ENCODE measurements at places on chromosomes 2 and 18.

DNA sequence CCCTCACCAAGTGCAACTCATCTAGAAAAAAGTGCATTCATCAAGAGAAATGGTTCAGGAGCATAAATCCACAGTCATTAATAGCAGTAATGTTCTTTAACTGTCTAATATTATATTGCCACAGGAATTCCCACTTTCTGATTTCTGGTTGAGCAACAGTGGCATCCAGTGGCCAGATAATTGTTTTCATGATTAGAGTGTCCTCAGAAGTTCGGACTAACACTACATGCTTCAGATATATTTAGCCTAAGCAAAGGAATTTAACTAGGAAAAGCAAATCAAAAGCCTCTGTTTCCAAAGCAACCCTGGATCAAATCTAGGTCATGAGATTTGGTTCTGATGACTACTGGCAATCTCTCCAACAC lies 9.8 kb upstream of the ERBB4 start:
- DNase-seq = no peak

DNA sequence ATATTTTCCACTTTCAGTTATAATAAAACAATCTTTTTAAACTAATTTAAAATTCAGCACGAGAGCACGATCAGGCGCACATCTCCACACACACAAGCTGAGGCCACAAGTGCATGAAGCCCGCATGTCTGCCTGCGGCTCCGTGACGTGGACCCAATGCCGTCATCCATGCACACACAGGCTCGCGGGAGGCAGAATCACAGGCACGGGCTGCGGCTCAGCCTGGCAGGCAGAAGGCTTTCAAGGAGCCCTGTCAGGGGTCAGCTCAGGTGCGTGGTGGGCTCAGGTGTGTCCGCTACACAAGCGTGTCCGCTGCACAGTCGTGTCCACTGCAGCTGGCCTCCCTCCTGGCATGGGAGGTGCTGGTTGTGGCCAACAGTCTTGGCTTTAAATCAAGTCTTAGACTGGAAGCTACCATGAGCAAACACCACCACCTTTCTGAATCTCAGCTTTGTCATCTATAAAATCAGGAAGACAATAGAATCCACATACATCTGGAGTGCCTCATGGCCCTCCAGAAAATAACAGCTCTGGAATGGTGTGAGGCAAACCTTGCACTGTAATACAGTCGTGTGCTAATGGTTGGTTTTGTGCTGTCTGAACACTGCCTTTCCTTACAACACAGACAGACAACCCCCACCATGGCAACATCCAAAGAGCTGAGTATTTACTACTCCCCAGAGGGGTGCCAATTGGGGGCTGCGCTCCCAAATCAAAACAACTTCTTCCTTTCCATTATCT lies 210.1 kb downstream of the NDUFA10 start:
- no peak for DNase-seq

DNA sequence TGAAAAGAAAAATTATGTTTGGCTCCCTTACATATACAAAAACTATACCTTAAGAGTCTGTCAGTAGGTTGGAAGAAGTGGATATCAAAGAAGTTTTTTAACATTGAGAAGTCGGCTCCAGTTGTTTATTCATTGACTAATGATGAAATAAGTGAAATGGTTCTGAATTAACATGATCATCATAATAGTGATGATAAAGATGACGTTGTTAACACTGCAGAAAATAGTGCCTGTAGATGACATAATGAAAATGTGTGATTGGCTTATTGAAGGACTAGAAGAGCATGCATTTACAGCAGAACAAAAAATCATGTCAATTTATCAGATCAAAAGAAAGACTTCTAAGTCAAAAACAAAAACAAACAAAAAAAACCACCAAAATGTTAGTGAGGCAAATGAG lies 1125.4 kb upstream of the NXPH2 start:
- no peak for DNase-seq

GRCh38 chr2:160906878-160907277 lies 253.3 kb upstream of the TANK start:
- DNase-seq = no peak

- DNase-seq = no peak
These were observed 99.1 kb downstream of the TACR1 start for GRCh38 chr2:75100011-75100800.

- no peak for DNase-seq
These were observed 47.0 kb upstream of the MSH6 start for GRCh38 chr2:47735912-47736311.

- DNase-seq = peak; percentile 14
These were observed 52.4 kb downstream of the STK39 start for GRCh38 chr2:168194784-168195522.

- DNase-seq = no peak
These were observed 18.7 kb upstream of the CCBE1 start for GRCh38 chr18:59715966-59716369.

DNA sequence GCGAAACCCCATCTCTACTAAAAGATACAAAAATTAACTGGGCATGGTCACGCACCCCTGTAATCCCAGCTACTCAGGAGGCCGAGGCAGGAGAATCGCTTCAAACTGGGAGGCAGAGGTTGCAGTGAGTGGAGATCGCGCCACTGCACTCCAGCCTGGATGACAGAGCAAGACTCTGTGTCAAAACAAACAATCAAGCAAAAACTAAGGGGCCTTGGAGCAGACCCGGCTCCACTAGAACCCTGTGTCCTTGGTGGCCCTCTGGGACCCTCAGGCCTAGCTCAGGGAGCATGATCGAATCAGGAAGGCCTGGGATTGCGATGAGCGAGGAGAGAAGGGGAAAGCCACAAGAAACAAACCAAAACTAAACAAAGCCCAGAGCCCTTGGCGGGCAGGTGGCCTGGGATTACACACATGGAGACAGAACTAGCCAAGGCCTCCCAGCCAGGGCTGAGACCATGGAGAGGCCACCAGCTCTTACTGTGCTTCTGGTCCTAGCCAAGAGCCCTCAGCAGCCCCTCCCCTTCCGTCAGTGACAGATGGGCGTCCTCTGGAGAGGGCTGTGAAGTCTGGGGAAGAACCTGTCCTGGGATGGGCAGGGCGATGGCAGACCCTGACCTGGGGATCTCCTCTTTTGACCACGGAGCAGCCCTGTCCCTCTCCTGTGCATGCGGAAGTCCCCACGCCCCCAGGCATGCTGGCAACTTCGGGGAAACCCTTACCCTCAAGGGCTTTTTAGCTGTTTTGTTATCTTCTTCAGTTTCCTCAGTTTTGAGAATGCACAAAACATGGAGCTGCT lies 27.4 kb upstream of the CATIP start:
- no peak for DNase-seq

- no peak for DNase-seq
These were observed 86.2 kb downstream of the UPP2 start for GRCh38 chr2:158187908-158188307.

DNA sequence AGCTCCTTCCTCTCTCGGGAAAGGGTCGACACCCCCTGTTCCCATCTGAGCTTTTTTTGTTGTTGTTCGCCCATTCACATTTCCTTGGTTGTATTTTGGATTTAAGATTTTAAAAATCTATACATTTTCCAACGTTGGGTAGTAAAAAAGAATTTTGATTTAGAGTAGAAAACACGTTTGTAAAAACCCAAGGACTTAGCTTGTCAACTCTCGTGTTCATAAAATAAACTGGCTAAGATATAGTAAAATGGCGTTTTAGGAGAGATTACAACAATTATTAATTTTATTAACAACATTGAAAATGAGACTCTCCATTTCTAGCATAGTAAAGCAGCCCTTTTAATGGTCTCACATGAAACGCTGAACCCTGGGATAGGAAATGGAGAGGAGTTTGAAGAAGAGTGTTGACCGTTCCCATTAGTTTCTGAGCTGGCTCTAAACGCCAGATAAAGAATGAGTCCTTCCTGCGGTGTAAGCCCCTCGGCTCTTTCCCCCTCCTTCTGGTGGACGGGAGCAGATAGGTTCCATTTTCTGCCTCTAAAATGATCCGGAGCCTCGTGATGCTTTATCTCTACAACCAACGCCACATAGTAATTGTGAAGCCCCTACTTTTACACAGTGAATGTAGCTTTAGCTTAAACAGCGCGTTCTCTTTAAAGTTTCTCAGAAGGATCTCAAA lies 24.0 kb upstream of the ZNF516 start:
- DNase-seq = no peak

DNA sequence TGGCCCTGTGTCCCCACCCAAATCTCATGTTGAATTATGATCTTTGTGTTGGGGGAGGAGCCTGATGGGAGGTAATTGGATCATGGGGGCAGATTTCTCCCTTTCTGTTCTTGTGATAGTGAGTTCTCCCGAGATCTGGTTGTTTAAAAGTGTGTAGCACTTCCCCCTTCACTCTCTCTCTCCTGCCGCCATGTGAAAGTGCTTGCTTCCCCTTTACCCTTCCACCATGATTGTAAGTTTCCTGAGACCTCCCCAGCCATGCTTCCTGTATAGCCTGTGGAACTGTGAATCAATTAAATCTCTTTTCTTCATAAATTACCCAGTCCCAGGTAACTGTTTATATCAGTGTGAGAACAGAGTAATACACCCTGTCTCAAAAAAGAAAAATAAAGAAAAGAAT lies 25.5 kb downstream of the LRRFIP1 start:
- DNase-seq = no peak

- no peak for DNase-seq
These were observed 4.2 kb downstream of the SLC40A1 start for GRCh38 chr2:189576396-189576795.

GRCh38 chr18:58168221-58168620 lies 124.2 kb downstream of the NEDD4L start:
- DNase-seq = no peak
